ENCODE measurements at places on chromosomes 4 and X.
A peak's percentile ranks its signal among the peaks of the same experiment; 100 is the strongest.

DNA sequence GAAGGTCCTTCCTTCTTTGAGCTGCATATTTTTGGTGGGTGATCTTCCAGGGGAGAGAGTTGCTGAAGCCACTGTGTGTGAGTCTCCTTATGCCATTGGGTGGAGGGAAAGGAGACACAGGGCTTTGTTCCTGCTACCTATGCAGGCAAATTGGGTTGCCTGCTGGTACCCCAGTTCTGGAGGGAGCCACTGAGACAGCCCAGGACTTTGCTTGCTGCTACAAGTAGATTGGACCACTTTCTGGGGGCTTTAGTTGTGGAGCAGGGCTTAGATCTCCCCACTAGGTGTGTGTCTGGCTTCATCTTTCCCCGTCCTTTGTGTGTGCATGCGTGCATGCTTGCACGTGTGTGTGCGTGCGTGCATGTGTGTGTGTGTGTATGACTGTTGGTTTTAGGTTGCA, 10.0 kb downstream of the CITED1 start:
- no peak for DNase-seq

- DNase-seq = no peak
Measured at GRCh38 chr4:138658518-138658917, 357.1 kb upstream of the NOCT start.

DNA sequence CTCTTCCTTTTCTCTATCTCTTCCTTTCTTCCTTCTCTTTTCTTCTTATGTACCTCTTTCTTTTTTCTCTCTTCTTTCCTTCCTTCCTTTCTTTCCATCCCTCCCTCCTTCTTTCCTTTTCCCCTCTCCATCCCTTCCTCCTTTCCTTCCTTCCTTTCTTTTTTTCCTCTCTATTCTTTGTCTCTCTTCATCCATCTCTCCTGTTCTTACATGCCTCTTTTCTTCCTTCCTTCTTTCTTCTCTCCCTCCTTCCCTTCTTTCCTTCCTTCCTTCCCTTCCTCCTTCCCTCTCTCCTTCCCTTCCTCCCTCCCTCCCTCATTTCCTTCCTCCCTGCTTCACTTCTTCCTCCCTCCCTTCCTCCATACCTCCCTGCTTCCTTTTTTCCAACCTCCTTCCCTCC, 19.2 kb upstream of the XG start:
- DNase-seq = no peak

- peak; percentile 50 for DNase-seq
Measured at GRCh38 chrX:109890910-109891502, 111.9 kb upstream of the TMEM164 start.

GRCh38 chrX:9878146-9878820, 88.9 kb upstream of the CLDN34 start:
- no peak for DNase-seq
